ENCODE measurements at places on chromosomes 2 and 18.

GRCh38 chr2:218400167-218400929, 680 bp downstream of the CTDSP1 start:
- peak; percentile 22 for DNase-seq

DNA sequence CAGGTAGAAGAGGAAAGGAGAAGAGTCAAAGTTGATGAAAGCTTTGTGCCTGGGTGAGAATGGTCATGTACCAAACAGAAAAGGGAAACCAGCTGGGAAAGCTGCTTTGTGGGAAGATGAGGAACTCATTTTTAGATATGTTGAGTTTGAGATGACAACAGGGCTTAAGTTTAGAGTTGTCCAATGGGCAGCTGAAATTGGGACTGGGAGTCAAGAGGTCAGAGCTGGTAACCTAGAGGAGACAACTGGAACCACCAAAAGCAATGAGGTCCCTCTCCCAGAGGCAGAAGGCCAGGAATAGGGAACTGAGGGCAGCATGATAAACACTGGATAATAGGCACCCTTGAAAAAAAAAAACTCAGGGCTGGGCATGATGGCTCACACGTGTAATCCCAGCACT, 48.8 kb downstream of the SLC4A1AP start:
- DNase-seq = no peak

DNA sequence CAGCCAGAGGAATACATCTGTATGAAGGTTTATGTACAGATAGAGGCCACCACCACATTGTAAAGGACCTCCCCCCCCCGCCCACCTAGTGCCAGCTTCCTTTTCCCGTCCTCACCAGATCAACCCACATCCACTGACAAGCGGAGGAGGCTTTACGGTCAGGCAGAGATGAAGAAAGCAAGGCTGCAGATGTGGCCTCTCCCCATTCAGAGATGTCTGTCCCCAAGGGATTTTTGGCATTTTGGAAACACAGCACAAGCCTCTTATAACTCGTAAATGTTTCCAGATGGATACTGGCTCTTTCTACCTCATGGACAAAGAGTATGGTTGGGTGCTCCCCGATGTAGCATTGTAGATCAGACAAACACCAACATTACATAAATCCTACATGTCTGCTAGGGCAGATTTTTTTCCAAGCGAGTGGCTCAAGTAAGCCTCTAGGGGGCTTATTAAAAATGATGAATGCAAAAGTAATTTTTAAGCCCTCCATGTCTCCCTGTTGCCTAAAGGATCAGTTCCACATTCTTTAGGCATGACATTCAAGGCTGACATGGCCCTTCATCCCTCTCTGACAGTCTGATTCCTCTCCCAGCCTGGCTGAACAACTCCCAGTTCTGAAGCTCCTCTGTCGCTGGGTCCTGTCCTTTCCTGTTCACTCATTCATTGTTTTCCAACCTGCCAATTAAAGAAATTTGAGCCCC, 11.7 kb downstream of the VIT start:
- no peak for DNase-seq

DNA sequence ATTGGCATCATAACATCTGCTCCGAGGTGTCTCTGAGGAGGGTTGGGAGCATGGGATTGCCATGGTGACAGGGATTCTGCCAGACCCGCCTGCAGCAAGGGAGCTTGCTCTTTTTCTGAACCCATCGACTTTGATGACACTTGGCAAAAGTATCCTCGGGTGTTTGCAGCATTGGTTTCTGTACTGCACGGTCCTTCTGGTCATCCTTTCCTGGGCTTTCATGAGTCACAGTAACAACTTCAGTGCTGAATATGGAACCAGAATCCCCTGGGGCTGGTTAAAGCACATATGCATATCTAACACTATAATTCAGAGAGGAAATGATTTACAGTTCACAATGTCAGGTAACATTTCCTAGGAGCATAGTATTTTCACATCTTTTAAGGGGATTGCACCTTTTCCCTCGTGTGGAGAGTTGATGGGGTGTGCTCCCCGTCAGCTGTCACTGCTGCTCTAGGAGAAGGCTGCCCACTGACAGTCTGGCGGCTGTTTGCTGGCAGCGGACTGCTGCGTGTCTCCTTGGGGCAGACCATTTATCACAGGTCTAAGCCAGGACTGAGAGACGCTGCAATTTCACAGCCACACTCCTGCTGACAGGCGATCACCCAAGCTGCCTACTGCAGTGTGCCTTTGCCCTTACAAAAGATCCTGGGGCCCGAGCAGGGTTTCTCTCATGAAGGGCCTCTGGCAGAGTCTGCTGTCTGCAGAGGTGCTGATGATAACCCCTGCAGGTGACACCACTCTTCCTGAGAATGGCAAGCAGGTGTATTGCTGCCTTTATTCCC, 425.3 kb downstream of the THSD7B start:
- DNase-seq = no peak

- DNase-seq = no peak
Measured at GRCh38 chr2:204738721-204739120, 193.4 kb downstream of the PARD3B start.

DNA sequence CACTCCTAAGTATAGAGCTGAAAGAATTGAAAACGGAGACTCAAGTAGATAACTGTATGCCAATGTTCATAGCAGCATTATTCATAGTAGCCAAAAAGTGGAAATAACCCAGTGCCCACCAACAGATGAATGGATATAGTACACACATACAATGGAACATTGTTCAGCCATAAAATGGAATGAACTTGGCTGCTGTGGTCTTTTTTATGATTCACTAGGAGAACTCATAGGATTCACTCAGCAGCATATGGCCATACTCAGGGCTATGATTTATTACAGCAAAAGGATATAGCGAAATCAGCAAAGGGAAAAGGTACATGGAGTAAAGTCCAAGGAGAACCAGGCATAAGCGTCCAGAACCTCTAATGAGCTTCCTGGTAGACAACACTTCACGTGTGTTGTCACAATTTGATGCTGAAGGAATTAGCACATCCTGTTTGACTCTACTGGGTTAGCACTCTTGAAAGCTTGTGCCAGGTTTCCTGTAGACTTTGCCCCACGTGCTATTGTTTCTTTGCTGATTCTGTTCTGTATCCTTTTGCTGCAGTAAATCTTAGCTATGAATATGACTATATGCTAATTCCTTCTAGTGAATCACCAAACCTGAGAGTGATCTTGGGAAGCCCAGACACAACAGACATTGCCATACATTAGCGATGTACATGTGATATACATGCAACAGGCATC, 15.7 kb downstream of the SPC25 start:
- DNase-seq = no peak

DNA sequence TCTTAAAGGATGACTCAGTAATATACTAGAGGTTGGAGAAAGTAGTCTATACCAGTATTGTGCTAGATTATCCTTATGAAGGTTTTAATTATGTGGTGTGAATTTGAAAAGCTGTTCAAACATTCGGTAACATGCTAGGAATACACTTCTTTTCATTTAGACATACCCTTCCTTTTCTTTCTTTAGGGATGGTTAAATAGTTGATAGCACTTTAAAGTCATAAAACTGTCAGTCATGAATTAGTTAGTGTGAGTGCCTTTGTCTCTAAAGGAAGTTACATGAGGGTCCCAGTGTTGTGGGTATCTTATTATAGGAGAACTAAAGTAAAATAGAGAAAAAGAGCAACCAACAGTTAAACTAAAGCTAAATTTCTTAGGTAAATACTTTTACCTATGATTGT, 149.3 kb downstream of the CSRNP3 start:
- DNase-seq = no peak

GRCh38 chr2:133885847-133886246, 317.6 kb upstream of the NCKAP5 start:
- DNase-seq = no peak

DNA sequence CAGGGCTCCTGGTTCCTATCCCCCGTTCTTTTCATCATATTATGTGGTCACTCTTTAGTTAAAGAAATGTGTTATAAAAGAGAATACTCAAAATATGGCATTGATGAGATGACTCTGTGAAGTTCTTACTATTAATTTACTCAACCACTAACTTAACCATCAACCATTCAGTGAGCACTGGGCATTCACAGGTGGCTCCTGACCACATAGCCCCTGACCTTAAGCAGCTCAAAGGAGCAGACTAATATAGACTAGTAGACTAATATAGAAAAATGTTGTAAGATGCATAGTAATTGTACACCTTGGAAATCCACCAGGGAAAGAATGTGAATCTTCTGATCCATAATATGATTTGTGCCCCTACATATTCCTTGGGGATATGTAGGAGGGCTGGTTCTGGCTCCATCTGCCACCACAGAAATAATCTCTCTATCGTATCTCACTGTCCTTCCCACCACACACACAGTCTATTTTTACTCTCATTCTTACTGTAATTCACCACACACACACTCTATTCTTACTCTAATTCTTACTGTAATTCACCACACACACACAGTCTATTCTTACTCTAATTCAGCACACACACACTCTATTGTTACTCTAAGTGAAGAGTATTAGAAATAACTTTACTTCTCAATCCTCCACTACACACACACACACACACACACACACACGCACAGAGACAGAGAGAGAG, 188.9 kb upstream of the ITGA4 start:
- DNase-seq = no peak

GRCh38 chr2:81835321-81836000, 1530.9 kb upstream of the LRRTM1 start:
- DNase-seq = no peak

GRCh38 chr2:226611944-226612318, 187.7 kb downstream of the IRS1 start:
- DNase-seq = no peak

DNA sequence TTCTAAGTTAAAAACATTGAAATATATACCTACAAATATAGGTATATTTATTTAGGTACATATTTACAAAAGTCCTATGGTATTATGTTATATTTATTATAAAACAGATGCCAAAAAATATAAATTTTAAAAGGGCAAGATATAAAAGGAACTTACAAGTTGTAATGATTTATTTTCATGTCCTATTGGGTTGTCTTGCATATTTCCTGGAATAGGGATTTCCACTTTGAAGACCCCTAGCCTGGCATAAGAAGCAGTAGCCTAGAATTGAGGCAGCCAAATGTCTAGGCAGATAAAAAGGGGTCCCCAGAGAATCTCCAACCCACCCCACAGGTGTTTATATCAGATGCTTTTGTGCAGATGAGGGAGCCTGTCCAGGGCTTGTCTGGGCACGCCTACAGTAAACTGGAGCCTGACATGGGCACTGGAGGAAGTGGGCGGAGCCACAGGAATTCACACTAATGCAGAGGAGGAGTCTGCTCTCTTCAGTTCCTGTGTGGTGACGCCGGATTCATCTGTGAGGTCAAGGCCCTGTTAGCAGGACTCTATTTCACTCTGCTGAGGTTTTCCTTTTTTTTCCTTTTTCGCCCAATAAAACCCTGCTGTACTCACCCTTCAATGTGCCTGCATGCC, 1088.9 kb upstream of the PIK3C3 start:
- DNase-seq = no peak

Measured in stimulated activated CD4-positive, alpha-beta T cell treated with anti-CD3 and anti-CD28 coated beads, Interleukin-4, amount 100 ng/mL, for 48 hours (primary cell).